ENCODE measurements at places on chromosomes 2 and 18.

DNA sequence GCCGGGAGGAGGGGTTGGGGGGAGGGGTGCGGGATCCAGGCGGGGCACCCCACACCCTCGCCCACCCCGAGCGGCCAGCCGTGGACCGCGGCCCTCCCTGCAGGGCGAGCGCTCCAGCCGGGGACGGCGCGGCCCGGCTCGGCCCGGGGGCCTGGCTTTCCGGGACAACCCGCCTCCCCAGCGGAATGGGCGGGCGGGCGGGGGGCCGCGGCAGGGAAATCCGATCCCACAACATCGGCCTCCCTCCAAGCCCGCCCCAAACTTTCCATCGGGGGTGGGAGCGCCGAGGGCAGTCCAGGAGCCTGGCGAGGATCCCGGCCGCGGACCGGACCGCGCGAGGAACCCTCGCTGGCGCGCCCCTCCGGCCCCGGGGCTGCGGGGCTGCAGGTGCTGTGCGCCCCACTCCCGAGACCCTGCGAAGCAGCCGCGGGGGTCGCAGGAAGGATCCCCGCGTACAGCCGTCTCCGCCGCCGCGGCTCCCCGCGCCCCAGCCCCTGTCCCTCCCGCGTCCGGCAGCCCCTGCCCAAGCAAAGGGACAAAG is 529 bp downstream of the SEMA4C start:
- DNase-seq = no peak

GRCh38 chr18:58630071-58630470 is 1.2 kb upstream of the ALPK2 start:
- no peak for DNase-seq

GRCh38 chr2:69483696-69484095 is 46.5 kb upstream of the NFU1 start:
- DNase-seq = no peak

GRCh38 chr2:239801404-239802184 is 223.5 kb downstream of the NDUFA10 start:
- DNase-seq = no peak

GRCh38 chr2:218435003-218435982 is 16.4 kb downstream of the VIL1 start:
- DNase-seq = no peak

GRCh38 chr2:201969241-201969937 is 64.3 kb upstream of the FZD7 start:
- no peak for DNase-seq

DNA sequence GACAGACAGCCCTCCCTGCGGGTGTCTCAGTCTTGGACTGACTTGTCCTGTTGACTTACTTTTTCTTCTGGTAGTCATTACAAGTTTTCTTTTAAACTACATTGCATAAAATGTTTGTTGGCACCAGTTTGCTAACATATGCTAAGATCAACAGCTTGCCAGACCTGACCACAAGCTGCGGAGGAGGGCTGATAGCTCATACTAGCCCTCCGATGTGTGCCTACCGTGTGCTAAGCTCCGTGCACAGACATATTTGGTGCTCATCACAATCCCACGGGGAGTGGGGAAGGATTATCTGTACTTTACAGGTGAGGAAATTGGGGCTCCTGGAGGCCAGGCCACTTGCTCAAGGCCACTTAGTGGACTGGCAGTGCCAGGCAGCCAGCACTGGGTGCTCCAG is 72.8 kb upstream of the YPEL5 start:
- no peak for DNase-seq

GRCh38 chr18:3162181-3162580 is 57.6 kb downstream of the MYOM1 start:
- no peak for DNase-seq

DNA sequence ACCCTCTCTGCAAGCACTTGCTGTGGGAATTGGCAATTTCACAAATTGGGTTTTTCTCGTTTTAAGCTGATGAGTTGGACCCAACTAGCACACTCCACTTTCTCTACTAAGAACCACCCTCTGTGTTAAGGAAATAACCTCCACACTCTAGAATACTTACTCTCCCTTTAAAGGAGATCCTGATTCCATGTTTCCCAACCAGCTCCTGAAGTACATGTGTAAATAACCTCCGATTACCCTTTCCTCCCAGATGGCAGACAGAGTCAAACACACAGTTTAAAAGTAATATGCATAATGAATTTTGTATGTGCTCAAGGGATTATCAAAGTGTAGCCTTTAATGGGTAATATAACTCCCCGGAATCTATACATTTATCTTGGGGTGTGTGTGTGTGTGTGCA is 171.3 kb upstream of the OSR1 start:
- no peak for DNase-seq

DNA sequence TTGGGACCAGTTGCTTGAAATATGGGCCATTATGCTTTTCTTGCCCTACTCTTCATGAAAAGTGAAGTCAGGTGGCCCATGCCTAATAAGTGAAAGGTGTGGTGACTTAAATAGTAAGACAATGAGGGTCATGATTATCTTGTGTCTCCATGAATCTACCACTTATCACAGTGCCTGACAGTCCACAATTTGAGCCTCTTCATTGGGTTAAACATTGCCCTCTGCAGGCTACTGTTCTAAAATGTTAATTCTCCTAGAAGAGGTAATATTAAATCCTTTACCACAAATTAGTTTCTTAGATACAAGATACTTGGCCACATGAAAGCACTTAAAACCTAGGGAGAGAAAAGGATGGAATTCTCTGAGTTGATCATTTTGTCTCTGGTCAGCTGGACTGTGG is 4.0 kb downstream of the EGR4 start:
- no peak for DNase-seq

DNA sequence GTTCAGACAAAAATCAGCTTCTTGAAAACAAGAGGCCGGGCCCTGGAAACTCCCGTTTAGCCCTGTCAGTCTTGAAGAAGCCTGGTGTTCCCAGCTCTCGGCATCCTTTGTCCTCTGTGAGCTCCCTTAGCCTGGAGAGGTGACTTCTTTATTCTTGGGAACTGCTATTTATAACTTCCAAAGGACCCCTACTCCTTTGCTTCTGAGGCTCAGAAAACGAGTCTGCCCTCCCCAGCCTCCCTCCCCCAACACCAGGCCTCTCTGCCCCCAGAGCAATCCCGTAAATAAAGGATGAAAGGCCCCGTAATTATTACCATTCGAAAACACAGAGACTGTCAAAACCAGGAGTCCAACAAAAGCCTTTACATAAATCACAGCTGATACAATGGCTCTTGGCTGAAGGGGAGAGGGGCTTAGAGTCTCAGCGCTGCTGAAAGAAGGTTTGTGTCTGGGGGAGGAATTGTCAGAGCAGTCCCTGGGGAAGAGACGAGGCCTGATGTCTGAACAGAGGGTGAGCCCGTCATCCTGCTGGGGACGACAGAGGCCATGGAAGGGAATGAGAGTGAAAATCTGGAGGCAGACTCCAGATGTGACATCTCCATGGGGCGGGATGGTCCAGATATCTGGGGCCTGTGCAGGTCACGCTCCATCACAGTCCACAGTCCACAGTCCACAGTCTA is 283.0 kb downstream of the MYCN start:
- no peak for DNase-seq

DNA sequence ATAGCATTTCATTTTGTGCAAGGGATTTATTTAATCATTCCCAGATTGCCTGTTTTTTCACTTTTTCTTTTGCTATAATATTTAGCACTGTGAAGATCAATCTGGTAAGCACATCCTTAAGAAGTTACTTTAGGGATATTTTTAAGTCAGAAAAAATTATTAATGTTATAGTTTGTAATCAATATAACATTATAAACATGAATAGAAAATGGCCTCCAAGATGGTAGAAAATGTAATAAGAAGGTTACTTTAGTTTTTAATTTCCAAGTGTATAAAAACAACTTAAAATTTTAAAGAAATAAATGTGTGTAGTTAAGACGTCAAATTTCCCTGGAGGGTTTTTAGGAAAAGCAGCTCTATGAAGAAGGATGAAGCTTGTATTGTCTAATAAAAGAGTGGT is 81.9 kb upstream of the SERPINE2 start:
- no peak for DNase-seq

DNA sequence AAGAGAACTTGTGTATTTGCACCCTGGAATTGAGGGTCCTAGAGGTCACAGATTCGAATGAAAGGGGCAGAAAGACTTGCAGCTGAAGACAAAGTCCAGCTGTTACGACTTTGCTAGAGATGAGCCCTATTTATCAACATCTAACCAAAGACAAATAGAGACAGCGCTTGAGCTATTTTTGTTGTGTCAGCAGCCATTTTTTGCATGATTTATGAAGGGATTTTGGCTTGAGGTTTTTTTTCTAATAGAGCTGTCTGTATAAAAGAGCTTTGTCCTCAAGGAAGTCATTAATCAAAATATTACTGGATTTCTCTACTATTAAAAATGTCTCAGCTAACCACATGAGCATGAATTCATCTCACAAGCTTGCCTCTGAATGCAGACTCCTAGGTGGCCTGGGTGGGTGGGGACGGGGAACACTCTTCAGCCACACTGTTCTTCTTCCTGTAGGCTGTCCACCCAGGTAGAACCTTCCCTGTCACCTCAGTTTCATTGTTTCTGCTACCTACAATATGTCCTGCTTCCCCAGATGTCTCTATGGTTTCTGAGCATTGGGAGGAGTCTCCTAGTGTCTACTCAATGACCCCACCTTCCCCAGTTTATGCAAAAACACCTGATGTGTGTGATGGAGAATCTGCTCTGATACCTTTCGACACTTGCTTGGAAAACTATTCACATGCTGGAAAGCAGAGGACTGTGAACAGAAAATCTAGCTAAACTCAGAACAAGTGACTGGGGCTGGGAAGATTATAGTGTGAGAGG is 7.2 kb upstream of the CD226 start:
- no peak for DNase-seq

- peak; percentile 44 for DNase-seq
These were observed 542 bp downstream of the PGAP1 start for GRCh38 chr2:196925768-196926561.

- no peak for DNase-seq
These were observed 23.4 kb downstream of the MGAT5 start for GRCh38 chr2:134277223-134277622.

GRCh38 chr18:3093624-3094337 is 80.8 kb upstream of the LPIN2 start:
- no peak for DNase-seq

DNA sequence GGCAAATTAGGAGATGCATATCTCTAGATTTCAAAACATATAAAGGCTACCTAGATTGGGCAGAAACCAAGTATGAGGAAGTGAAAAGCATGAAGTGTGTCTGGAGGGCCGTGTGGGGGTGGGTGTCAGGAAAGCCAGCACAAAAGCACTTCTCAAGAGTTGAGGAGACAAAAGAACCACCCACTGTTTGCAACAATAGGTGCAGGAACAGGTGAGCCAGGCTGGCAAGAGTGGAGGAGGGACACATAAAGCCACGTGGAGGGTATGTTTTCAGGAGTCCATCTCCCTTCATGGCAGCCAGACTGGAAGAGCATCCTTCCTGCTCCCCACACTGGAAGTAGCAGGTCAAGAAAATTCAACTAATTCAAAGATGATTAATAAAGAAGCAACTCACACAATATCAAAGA is 96.4 kb downstream of the CERS6 start:
- DNase-seq = peak; percentile 24

GRCh38 chr2:88720399-88720798 is 28.9 kb downstream of the RPIA start:
- no peak for DNase-seq

GRCh38 chr2:54579682-54580620 is 123.8 kb downstream of the SPTBN1 start:
- no peak for DNase-seq

GRCh38 chr2:157572725-157573124 is 55.9 kb downstream of the ACVR1C start:
- DNase-seq = no peak

- DNase-seq = no peak
These were observed 14.7 kb downstream of the CDC42EP3 start for GRCh38 chr2:37656512-37657423.

DNA sequence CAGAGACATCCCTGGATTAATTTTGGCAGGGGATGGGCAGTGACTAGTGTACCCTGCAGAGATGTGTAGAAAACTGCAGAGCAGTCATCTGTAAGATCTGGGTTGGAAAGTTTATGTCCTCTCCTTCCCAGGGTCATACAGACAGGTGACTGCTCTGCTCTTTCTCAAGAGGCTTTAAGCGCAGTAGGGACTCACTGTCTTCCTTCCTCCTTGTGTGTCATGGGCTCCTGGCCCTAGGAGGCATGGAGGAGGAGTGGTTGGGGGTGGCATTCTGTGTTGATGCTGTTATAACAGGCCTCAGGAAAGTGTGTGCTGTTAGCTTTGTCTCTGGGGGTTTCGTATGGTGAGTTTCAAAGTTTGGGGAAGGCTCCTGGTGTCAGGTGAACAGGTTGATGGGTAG is 130.5 kb upstream of the MGAT5 start:
- DNase-seq = no peak

GRCh38 chr18:56505293-56505692 is 133.1 kb downstream of the TXNL1 start:
- no peak for DNase-seq

DNA sequence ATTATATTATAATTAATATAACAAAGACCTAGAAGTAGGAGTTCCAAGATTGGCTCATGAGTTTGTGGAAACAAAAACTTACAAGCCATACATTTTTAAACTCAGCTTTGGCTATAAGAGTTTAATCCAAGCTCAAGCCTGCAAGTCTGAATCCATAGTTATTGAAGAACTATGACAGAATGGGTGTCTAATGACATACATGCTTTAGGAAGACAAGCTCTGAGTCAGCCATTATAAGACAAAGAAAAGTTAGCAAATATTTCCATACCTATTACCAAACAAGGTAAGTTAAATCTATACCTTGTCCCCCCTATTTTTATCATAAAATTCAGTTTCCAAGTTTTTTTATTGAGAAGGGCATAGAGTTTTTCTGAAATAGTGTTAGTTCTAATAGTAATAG is 95.6 kb downstream of the POLR1A start:
- no peak for DNase-seq

GRCh38 chr2:231390667-231391066 is 4.8 kb upstream of the B3GNT7 start:
- peak; percentile 56 for DNase-seq

- DNase-seq = no peak
These were observed 690.2 kb upstream of the CHAC2 start for GRCh38 chr2:53077413-53077812.

GRCh38 chr18:44852818-44853217 is 172.1 kb downstream of the SETBP1 start:
- DNase-seq = no peak

DNA sequence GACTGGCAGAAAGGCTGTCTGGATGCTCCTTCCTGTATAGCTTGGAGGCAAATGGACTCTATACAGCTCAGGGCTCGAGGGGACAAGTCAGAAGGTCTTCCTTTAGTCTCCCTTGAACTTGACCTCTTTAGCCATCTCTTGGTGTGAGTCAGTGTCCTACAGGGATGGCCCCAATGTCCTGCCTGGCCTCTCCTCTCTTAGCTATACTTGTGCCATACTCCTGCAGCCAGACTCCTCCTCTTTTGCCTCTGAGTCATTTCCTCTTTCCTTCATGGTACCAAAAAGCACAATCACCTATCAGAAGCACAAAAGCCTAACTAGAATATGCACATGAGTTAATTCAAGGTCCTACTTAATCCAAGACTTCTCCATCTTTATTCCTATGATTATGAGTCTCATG is 112.7 kb downstream of the XRCC5 start:
- DNase-seq = no peak

- no peak for DNase-seq
These were observed 13.9 kb upstream of the RMND5A start for GRCh38 chr2:86706220-86706619.

Data from inflammatory macrophage treated with lipopolysaccharide for 1 hour (primary cell).